ENCODE measurements at places on chromosomes 3 and 15.

- no peak for DNase-seq
These were observed 29.4 kb upstream of the SLCO2A1 start for GRCh38 chr3:134059035-134059601.

GRCh38 chr15:64635499-64636495 is 139.6 kb downstream of the RBPMS2 start:
- peak; percentile 42 for DNase-seq

DNA sequence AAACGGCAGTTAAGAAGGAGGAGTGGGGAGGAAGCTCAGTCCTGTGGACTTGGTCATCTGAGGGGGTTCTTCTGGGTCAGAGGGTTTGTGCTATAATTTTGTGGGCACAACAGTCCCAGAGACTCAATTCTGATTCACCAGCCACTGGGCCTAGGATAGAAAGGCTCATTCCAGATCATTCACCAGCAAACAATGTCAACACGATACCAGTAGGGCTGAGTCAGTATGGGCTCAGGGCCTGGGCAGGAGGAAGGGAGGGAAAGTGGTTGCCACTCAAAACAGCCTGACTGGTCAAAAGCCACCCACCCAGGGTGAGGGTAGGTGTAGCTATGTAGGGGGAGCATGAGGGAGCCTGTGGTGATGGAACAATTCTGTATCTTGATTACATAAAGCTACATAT is 86.9 kb upstream of the MEX3B start:
- DNase-seq: peak; percentile 89

GRCh38 chr15:41897363-41897799 is 3.5 kb upstream of the SPTBN5 start:
- DNase-seq: no peak

DNA sequence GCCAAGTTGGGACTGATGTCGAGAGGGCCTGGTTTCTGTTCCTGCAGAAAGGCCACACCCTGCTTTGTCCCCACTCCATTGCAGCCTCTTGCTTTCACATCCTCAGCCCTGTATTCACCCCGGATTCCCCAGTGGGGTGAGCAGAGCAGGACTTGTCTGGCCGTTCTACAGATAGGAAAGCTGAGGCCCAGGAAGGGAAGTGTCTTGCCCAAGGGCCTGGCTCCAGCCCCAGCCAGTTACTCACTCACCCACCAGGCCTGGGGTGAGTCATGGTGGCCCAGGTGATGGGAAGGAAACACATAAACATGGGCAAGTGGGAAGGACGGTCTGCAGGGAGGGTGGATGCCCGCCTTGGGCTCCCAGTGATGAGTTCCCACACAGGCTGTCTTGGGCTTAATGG is 6.1 kb upstream of the DUSP7 start:
- DNase-seq: peak; percentile 77

GRCh38 chr15:75836959-75837334 is 6.3 kb upstream of the UBE2Q2 start:
- peak; percentile 86 for DNase-seq

GRCh38 chr3:28856796-28857195 is 424.1 kb upstream of the RBMS3 start:
- peak; percentile 2 for DNase-seq

GRCh38 chr15:88727439-88727838 is 75.8 kb upstream of the ACAN start:
- no peak for DNase-seq

GRCh38 chr3:27573780-27574437 is 89.7 kb upstream of the SLC4A7 start:
- DNase-seq: no peak

DNA sequence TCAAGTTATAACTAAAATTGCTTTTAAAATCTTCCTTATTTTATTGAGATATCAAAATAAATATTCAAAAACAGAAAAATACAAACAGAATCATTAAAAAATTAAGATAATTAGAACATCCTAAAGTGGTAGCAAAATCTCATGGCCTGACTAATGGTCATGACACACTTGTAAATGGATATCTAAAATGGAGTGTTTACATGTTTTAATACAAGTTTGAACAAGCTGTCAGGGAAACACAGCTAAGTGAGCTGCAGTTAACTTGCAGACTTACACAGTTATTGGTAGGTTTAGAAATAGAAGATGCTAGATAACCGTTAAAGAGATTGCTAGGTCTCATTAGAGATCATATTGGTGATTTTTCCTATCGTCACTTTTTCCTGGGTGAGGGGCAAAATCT is 242.3 kb downstream of the LPP start:
- DNase-seq: no peak

- DNase-seq: no peak
These were observed 414.6 kb upstream of the TBL1XR1 start for GRCh38 chr3:177611752-177612334.

GRCh38 chr15:43433165-43433564 is 59.8 kb downstream of the TP53BP1 start:
- DNase-seq: no peak

GRCh38 chr3:140830391-140830790 is 111.2 kb upstream of the SLC25A36 start:
- no peak for DNase-seq

- DNase-seq: no peak
These were observed 162.9 kb upstream of the FAM3D start for GRCh38 chr3:58829321-58830000.

DNA sequence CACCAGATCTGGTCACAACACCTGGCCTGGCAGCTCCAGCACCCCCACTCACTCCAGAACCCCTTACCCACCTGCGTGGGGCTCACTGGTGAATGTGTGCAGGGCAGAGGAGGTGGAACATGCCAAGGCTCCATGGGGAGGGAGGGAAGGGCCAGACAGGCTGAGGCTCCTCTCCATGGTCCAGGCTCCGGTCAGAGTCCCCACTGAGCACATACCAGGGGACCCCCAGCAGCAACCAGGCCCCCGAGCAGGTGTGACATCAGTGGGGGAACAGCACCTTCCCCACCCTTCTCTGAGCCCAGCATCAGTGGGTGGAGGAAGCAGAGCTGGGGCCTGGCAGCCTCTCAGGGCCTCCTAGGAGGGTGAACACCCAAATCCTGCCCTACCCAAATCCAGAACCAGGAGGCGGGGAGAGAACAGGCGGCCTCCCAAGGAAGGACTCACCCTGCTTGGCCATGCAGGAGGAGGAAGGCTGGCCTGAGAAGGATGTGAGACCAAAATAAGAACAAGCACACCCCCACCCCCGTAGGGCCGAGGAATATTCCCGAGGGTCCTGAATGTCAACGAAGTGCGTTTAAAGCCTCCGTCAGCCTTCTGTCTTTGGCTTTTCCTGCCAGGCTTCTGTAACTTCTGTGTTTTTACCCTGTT is 1.1 kb upstream of the GP9 start:
- DNase-seq: no peak

GRCh38 chr3:160125258-160125657 is 100.0 kb upstream of the C3orf80 start:
- DNase-seq: no peak

- no peak for DNase-seq
These were observed 26.0 kb downstream of the PPCDC start for GRCh38 chr15:75049392-75049791.

DNA sequence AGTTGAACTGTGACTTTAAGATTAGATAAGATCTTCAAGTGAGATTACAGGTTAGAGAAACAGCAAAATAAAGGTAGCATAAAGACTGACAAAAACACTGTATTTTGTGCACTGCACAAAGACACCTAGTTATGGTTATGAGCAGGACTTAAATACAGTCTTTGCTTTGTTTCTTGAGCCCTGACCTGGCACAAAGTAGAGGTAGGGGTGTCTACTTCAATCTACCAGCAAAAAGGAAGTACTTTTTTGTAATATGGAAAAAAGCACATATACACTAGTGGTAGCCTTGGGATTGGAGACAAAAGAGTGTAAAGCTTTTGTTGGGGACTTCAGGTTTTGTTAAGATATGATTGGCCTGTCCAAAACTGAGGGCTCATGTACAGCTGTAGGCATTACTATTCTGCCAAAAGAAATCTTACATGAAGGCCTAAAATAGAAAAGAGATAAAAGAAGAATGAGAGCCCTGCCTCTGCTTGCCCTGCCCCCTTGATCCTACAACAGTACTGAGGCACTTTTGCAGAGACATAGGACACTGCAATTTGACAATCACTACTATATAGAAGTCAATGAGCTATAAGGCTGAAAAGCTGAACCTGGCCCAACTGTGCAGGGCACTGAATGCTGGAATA is 194.3 kb downstream of the CBLB start:
- no peak for DNase-seq

GRCh38 chr3:37458162-37459120 is 284.1 kb upstream of the LRRFIP2 start:
- no peak for DNase-seq

DNA sequence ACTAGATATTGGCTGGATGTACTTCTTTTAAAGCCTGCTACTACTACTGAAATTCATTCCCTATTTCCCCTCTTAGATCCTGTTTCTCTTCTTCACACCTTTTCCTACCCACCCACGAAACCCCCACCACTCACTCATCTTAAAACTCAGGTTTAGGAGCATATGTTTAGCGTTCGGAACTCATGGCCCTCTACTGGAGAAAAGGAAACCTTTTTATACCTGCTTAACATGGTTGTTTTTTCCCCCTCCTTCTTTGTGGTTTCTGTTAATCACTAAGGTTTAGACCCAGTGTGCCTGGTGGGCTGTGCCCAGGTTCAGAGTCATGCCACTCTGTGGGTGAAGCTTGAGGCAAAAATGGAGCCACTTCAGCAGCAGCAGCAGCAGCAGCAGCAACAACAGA is 2.6 kb downstream of the ARID3B start:
- no peak for DNase-seq

DNA sequence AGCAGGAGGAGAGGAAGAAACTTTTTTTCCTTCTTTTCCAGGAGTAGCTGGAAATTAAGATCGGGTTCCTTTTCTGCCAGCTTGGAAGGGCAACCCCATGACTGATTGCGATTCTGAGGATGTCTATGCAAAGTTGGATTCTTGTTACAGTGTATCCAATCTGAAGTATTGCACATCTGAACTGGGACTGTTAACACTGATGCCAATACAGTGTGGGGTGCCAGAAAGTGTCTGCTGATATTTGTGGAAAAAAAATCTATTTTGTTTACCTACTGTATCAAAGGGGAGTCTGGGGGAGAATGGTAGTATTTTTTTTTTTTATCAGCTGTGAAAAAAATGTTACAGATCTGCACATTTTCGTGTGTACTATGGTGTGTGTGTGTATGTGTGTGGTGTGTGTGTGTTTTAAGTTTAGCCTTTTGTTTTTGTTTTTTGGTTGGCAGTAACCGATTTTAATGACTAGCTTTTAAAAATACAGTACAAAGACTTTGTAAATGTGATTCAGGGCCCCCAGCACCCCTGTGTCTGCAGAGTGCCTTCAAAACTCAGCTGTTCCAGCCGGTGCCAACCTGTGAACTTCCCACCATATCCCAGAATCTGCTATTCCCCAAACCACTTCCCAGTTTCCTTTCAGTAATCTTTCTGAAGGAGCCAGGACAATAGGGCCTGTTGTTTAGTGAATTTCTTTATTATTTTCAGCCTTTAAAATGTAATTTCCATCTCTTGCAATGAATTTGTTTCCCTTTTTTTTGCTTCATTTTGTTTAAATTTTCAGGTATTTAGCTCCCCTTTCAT is 1.9 kb downstream of the RAP2B start:
- no peak for DNase-seq

DNA sequence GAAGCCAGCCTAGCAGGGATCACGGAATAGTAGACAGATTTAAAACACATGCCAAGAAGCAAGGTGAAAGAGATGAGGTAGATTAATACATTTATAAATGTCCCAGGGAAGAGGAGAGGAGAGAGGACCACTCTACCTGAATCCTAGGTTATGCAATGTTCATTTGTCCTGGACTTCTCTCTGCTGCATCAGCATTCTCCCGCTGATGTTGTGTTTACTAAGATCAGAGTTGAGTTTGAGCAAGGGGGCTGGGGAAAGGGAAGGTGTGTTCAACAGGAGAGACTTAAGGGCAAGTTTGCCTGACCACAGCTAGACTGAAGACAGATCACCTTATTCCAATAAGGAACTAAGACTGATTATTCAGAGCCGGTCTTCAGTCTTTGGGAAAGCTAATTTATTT is 1.1 kb upstream of the KPNA1 start:
- DNase-seq: no peak

GRCh38 chr15:42457445-42458442 is 33.2 kb downstream of the ZNF106 start:
- DNase-seq: peak; percentile 93

- no peak for DNase-seq
These were observed 2.5 kb downstream of the ONECUT1 start for GRCh38 chr15:52787549-52788098.

GRCh38 chr15:77494073-77494867 is 73.6 kb downstream of the HMG20A start:
- DNase-seq: no peak

DNA sequence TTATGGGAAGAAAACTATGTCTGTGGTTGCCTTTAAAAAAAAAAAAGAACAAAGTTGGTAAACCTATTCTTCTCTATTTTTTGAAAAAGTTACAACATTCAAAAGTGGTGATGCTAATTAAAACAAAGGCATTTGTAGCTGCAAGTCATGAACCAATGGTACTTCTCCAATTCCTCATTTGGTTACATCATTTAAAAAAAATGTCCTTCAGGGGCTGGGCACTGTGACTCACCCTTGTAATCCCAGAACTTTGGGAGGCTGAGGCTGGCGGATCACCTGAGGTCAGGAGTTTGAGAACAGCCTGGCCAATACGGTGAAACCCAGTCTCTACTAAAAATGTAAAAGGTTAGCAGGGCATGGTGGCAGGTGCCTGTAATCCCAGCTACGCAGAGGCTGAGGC is 574.6 kb downstream of the VGLL3 start:
- no peak for DNase-seq

- no peak for DNase-seq
These were observed 10.4 kb downstream of the CYP8B1 start for GRCh38 chr3:42865256-42865655.

DNA sequence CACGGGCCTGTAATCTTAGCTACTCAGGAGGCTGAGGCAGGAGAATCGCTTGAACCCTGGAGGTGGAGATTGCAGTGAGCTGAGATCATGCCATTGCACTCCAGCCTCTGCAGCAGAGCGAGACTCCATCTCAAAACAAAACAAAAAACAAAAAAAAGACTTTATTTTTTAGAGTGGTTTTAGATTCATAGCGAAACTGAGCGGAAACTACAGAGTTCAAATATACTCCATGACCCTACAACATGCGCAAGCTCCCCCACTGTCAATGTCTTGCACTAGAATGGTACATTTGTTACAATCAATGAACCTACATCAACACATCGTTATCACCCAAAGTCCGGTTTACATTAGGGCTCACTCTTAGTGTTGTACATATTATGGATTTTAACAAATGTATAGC is 2.2 kb upstream of the CRTAP start:
- no peak for DNase-seq

DNA sequence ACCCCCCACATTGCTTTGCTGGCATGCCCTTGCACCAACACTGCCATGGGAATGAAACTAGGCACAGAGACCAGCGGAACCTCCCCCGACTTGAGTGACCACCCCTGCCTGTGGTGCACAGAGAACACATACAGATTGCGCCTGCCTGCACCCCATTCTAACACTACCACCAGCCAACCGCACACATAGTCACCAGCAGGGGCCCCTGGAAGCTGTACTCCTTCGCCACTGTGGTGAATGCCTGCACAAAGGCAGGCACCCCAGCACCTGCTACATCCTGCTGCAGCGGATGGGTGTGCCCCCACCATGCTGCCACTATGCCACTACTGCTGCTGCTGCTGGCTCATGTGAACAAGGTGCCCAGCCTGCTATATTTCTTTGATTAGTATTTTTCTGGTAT is 27.4 kb upstream of the DNAAF4 start:
- no peak for DNase-seq

- DNase-seq: no peak
These were observed 145.4 kb upstream of the TLE3 start for GRCh38 chr15:70242951-70243685.

All from brain microvascular endothelial cell (primary cell).